ENCODE measurements at places on chromosomes 1 and 21.
A peak's percentile ranks its signal among the peaks of the same experiment; 100 is the strongest.

- DNase-seq, result no peak
Measured at GRCh38 chr1:45569962-45570581, 13.8 kb upstream of the NASP start.

DNA sequence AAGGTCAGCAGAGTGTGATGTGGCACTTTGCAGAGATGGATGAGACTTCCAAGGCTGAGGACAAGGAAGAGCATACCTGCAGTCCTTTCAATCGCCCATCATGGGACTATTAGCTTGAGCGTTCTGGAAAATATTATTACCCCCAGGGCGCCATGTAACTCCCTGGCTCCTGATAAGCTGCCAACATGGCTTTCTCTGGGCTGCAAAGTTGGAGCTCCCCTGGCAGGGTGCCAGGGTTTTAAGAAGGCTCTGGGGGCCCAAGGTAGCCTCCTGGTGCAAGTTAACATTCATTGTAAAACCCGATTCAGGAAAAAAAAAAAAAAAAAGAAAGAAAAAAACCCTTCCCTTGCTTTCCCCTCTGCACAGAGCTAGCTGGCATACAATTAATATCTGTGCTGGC is 196.7 kb downstream of the PBX1 start:
- DNase-seq, result no peak

- DNase-seq, result peak; percentile 75
Measured at GRCh38 chr1:167722152-167722869, 529 bp downstream of the MPZL1 start.

DNA sequence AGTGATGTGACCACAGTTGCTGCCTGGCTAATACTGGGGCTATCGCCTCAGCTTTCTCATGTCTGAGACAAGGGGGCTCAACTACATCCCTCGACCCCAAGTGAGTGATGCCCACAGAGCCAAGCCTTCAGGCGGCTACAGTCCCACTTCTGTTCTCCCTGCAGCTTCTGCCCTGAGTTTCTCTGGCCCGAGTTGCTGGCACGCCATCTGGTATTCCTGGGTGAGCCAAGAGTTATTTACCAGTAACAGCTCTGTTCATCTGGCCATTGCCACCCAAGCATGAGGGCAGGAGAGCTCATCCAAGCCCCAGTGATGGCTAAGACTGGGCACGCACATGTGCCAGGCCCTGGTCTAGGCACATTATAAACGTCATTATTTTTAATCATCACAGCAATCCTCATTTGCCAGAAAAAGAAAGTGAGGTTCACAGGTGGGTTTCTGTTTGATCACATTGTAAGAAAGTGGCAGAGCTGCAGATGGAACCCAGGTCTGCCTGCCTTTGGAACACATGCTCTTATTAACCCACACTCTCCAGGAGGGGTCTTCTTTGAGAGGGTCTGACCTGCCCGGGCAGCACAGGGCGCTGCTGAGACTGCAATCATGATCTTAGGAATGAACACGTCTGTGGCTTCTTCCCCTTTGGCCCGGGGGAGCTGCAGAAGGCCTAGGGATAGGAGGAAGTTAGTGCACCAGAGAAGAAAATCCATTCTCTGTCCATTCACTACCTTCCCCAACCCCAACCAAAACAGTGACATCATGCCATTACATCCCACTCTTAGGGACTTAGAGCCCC is 27.5 kb downstream of the KCND3 start:
- no peak for DNase-seq

GRCh38 chr1:231688989-231689388 is 62.4 kb downstream of the DISC1 start:
- DNase-seq, result no peak

GRCh38 chr1:68142036-68142435 is 90.3 kb downstream of the WLS start:
- DNase-seq, result no peak

- DNase-seq, result no peak
Measured at GRCh38 chr1:227058321-227058751, 118.2 kb downstream of the COQ8A start.

DNA sequence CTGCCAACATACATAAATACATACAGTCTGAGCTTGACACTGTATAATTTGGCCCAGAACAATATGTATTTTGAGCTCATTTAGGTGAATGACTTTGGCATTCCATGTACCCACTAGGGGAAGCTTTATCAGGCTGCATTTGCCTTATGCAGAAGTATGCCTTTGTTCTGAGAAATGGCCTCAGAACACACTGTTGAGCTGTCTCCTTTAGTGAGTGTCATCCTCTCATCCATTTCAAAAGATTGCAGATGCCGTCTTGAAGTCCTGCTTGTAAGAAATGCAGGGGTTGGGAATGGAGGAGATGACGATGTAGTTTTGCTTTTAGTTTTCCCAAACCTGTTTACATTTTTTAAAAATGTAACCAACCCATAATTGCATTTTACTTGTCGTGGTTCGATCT is 14.8 kb upstream of the NBL1 start:
- no peak for DNase-seq

DNA sequence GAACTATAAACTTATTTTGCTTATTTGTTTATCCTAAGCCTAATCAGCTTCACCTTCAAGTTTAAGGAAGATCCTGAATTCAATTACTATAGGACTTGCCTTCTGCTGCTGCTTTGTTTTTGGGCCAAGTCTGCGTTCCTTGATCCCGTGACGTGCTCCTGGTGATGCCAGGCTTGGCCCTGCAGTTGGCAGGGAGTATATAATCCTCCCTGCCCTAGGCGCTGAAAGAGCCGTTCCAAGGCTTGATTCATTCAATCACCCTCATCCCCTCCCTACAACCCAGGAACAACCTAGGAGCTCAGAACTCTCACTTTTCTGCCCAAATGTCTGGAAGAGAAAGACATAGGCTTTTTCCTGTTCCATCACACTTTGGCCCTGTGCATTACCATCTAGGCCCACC is 12.4 kb upstream of the LRRN2 start:
- no peak for DNase-seq

GRCh38 chr1:77371396-77371795 is 89.6 kb downstream of the AK5 start:
- no peak for DNase-seq

- DNase-seq, result no peak
Measured at GRCh38 chr1:164567774-164568173, 8.8 kb downstream of the PBX1 start.

GRCh38 chr1:174938281-174939007 is 61.3 kb upstream of the CACYBP start:
- no peak for DNase-seq
